ENCODE measurements at places on chromosomes 6 and 20.

DNA sequence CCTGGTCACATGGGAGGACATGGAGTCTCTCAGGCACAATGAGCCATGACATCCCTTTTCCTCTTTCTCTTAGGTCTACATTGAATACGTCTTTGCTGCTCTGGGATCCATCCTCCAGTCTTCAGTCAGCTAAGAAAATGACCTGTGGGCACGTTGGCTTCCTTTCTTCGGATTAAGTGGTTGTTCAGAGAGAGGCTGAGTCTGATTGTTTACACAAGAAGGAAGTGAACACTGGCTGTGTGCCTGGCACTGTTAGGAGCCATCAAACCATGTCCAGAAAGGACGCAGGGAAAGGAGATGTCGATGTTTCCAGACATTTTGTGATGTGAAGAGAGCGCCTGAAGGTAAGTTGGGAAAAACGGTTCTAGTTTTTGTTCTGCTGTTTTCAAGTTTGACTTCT, 309.9 kb upstream of the CDYL start:
- DNase-seq: no peak

GRCh38 chr6:138025528-138025978, 81.7 kb downstream of the PERP start:
- DNase-seq: no peak

GRCh38 chr20:8912096-8912495, 156.8 kb upstream of the PLCB4 start:
- peak; percentile 18 for DNase-seq

DNA sequence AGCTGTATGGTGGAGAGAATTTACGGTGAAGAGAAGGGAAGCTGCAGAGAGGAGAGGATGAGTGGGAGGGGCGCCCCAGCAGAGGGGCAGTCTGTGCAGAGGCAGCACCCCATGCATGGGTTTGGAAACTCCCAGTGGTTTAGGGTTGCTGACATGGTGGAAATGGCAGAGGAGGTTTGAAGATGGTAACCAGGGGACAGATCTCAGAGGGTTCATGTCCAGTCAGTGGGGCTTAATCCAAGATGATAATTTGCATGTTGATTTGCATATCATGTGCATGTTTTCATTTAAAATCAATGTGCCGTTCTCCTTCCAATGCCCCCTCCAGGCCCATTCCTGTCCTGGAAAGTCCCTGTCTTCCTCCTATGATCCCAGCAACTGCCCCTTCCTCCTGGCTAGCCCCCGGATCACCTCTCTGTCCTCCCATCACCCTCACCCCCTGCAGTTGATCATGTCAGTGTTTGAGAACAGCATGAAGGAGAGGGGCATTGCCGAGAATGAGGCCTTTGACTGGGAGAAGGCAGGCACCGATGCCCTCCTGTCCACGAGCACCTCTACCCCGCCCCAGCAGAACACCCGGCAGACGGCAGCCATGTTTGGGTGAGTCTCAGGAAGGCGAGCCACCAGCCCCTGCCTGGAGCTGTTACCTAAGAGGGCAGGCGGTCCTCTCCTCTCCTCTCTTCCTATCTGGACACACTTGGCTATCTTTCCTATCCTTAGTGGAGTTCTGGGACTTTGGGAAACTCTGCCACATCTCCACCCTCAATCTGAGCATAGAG, 14.3 kb downstream of the TTBK1 start:
- no peak for DNase-seq

- DNase-seq: peak; percentile 90
Observed at GRCh38 chr6:121216928-121217327, 117.4 kb downstream of the TBC1D32 start.

DNA sequence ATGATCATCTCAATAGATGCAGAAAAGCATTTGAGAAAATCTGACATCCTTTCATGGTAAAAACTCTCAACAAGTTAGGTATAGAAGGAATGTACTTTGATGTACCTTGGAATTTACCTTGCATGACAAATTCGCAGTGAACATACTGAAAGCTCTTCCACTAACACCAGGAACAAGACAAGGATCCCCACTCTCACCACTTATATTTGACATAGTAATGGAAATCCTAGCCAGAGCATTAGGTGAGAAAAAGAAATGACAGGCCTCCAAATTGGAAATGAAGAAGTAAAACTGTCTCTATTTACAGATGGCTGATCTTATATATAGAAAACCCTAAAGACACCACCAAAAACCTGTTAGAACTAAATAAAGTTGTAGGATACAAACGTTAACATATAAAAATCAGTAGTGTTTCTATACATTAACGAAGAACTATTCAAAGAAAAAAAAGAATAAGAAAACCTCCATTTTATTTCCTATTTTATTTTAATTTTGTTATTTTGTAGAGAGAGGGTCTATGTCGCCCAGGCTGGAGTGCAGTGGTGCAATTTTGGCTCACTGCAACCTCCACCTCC, 26.9 kb downstream of the PCNA start:
- DNase-seq: no peak

- no peak for DNase-seq
Observed at GRCh38 chr20:51637241-51637640, 94.7 kb upstream of the NFATC2 start.

DNA sequence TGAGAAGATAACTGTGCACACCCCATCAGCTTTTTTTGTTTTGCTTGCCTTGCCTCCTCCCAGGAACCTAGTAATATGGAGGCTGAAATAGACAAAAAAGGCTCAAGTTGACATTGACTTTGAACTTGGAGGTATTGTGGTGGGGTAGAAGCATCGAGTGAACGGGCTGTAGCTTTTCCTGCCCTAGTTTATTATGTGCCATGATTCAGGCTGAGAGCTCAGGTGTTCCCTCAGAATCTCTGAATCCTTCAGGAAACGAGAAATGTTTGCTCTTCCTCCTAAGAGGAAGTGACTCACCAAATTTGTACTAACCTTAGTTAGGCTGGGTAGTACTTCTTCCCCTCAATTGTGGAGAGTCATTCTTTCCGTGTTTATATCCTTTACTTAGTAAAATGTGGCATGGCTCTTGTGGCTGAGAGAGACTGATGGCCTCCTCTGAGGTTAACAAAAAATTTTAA, 98.8 kb downstream of the SASH1 start:
- no peak for DNase-seq

Measured in NCI-H82 (cell line).